ENCODE measurements at places on chromosomes 4 and X.
A peak's percentile ranks its signal among the peaks of the same experiment; 100 is the strongest.

GRCh38 chr4:39616651-39617050 is 22.0 kb downstream of the SMIM14 start:
- no peak for DNase-seq

GRCh38 chr4:74549936-74550335 is 105.0 kb downstream of the AREG start:
- no peak for DNase-seq

DNA sequence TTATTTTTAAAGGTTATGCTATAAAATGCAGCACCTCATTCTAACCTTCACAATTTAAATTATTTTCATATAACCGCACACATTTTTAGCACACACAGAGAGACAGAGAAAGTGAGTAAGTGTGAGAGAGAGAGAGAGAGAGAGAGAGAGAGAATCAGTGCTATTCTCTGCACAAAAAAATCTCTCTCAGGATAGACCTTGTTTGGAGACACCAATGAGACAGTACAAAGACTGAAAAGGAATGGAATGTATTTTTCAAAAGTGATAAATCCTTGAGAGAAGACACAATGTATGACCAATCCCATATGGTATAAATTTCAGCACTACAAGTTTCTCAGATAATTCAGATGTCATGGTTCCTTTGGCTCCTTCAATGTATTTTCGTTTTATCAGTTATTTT is 132.1 kb upstream of the PCDH18 start:
- DNase-seq, result no peak

DNA sequence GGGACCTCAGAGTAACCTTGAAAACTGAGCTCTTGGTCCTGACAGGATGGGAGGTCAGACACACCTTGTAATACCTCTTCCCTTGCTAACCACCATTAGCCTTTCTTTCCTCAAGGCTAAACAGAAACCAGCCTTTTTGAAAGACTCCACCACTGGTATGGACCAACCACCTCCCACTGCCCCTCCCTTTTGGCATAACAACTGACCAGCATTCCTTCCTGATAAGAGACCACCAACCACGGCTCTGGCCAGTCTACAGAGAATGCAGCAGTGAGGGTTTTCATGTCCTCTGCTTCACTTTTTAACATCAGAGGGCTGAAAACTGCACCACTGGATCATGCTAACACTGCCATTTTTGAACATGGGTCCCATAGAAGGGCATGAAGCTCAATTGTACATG is 100.2 kb upstream of the MID1IP1 start:
- no peak for DNase-seq

DNA sequence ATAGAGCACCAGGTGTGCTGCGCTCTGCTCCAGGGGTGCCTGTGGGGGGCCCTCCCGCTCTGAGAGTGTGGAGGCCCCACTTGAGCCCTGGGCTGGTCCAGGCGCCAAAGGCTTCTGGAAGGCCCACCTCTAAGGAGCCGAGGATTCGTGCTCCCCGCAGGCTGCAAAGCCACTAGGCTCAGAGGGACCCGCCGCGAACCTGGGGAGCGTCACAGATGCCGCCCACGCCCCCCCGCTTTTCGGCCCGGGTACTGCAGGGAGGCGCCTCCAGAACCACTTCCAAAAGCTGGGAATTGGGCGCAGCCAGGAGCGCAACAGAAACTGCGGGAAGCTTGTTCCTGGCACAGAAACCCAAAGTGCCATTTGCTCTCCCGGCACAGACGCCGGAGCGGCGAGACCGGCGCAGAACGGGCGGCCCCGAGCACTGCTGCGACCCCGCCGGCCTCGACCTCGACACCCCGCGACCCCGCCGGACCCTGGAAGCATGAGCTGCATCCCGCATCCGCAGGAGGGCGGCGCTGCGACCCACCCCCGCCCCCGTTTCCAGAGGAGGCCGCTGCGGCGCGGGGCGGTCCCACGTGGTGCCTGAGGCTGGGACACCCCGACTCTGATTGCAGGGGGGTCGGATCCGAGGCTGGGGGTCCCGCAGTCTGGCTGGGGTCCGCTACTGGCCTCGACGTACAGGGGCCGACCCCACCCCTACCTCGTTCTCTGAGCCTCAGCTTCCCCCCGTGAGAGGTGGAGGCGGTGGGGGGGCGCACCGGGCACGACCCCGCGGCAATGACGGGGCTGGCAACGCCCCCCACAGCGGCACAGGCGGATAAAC is 30.8 kb downstream of the CPLX1 start:
- DNase-seq, result no peak

GRCh38 chr4:25103418-25103817 is 56.8 kb downstream of the SEPSECS start:
- DNase-seq, result no peak

DNA sequence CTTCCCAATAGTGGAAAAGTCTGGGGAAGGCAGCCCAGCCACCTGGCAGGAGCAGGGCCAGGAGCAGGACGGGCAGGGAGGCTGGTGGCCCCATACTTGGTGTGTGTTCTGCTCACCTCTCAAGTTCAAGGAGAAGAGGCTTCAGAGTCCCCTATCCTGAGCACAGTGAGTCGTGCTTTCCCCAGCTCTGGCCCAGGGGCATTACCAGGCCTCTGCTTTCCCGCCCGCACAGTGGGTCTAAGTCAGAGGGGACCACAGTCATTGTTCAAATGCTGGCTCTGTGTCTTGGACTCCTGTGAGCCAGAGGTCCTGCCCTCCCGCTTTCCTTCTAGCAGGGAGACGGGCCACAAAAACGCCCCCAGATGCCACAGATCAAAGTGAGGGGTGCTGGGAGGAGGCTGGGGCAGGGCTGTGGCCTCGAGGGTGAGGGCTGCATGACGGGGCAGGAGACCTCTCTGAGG is 27.6 kb downstream of the HTRA3 start:
- DNase-seq, result peak; percentile 5

- DNase-seq, result no peak
Observed at GRCh38 chr4:183986971-183987946, 82.2 kb downstream of the STOX2 start.

- no peak for DNase-seq
Observed at GRCh38 chr4:181541396-181541795, 701.8 kb upstream of the TENM3 start.
